GM06990 (cell line): ENCODE measurements at places on chromosomes 16 and 17.

- no peak for DNase-seq
Measured at GRCh38 chr17:78272914-78273258, 41.5 kb downstream of the TMEM235 start.

DNA sequence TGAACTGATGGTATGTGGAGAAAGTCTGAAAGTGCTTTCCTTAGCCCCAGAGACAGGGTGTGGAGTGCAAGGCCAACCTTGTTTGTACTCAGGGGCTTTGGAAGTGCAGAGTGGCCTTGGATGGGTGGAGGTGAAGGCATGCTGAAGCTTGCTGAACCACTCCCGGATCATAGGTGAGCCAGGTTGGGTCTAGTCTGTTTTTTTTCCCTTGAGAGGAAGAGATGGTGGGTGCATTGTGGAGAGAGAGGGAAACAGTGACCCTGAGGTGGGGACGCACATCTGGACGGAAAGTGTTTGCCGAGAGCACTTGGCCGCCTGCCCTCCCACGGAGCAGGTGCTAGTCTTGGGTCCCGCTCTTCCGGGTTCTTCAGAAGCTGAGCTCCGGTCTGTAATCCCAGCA is 12.5 kb downstream of the ABAT start:
- no peak for DNase-seq

DNA sequence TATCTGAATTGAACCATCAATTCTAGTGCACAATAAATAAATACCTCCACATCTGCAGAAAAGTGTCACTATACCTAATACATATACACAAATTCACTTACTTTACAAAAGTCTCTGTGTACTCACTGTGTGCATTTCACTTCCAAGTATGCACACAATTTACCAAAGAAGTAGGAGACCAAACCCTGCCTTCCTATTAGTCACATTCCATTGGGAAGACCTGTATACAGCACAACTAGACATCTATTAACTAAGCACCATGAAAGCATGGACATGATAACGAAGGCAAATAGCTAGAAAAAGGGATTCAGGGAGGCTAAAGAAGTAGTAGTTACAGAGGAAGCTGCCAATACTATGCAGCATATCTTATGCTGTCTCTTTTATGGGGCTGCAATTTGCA is 139.5 kb downstream of the SNX11 start:
- DNase-seq, result no peak

GRCh38 chr17:63023049-63023448 is 57.0 kb downstream of the TANC2 start:
- no peak for DNase-seq

DNA sequence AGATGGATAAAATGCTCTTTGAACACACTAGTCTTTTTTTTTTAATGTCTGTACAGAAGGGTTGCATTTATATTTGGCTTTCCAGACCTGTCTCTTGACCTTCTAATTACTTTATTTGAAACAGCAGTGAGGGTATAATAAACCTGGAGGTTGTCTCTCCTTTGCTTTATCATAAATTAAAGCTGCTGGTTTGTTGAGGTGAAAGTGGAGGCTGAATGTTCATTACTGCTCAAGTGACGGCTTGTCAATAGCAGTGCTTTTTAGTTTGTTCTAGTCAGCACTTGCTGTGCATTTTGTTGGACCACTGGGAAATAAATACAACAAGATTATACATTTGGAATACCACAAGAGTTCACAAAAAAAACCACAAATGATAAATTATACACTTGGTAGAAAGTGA is 264.2 kb downstream of the IRX3 start:
- no peak for DNase-seq

DNA sequence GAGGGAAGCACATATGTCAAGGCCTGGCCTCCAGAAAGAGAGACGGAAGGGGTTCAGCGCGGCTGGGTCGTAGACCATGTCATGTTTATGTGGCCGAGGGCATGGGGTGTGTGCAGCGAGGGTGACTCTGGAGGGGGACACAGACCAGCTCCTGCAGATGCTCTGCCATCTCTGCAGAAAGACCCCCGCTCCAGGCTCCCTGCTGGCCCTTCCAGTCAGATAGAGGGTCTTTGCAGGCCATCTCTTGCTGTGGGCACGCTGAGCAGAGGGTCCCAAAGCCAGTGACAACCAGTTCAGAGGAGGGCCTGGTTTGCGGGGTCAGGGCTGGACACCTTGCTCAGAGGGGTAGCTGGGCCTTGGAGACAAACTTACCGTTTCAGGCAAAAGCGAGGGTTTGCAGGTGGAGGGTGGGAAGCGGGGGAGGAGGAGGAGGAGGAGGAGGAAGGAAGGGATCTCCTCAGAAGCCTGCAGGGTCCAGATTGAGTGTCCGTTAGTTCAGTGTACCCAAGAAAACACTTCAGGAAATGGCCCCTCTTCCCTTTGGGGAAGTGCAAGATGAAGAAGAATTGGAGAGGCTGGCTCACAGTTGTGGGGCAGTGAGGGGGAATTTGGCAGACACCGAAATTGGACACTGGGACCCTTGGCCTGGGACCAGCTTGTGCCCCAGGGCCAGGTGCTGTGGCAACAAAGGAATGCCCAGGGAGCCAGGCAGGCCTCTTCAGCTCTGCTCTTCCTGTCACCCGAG is 102.8 kb downstream of the CMIP start:
- DNase-seq, result no peak

DNA sequence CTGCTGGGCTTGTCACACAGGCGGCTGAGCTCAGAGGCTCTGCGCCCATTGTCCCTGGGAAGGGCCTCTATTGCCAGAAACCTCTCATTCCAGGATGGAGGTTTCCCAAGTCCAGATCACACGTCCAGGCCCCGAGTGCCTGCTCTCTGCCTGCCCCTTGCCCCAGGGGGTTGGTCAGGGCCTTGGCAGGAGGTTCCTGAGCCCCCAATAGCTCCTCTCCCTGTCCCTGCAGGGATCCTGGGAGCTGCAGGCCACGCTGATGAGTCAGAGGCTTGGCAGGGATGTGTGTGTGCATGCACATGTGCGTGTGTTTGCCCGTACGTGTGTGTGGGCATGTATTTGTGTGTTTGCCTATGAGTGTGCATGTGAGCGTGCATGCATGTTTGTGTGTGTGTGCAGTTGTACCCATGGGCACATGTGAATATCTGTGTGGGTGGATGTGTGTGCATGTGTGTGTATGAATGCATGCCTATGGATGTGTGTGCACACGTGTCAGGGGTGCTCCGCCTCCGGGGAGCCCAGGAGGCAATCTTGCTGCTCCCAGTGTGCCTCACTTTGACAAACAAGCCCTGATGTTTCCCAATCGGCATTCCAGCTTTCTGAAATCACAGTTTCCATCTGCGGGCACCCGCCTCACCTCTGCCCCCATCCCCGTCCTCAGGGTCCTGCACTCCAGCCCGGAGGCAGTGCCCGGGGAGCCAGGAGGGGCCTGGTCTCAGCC is 98.4 kb upstream of the GSE1 start:
- no peak for DNase-seq

DNA sequence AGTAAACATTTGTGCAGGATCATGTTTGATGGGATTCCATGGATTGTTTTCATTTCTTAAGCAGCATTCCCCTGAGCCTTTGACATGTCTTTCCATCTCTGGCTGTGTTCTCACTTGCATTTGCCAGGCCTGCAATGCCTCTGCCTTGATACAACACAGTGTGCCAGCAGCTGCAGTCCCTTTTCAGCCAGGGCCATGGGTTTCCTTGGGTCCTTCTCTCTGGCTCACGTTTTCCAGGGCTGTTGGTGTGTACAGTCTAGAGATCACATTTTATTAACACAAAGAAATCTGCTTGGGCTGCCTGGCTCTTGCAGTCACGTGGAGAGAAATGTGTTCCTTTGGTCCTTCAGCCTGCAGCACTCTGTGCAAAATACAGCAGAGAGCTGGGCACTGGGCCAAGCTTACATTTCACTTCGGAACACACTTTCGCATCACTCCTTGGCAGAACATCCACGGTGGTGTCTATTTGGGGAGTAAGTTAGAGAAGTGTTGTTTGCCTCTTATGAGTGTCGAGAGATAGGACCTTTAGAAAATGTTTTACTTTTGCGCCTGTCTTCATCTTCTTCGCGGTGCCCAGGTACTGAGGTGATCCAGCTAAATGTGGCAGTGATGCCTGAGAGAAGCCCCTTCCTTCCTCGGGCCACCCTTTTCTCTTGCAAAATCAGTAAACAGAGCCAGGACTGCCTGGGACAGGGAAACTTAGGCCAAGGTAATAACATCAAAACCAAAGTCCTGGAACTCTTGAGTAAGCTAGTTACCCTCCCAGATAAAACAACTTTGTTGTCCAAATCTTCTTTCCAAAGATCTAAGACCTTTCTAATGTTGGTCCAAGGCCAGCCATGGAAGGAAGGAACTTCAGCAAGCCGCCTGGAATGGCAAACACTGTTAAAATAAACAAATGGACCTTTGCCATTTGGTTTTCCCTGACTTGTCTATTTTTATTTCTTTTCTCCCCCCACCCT is 20.9 kb downstream of the HLF start:
- no peak for DNase-seq

DNA sequence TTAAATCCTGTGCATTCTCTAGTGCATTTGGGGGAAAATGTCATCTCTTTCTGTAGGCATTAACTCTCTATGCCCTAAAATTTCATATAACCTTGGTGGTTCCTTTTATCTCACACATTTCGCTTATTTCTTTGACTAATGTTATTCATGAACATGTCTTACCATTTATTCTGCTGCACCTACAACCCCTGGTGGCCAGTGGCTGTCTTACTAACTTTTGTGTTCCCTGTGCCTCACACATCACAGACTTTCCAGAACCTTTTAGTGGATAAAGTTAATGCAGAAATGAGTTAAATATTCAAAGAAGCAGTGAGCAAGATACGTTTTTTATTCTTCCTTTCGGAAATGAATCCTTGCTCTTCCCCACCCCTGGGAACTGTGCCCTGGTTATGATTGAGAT is 111.9 kb downstream of the CDH13 start:
- DNase-seq, result no peak

DNA sequence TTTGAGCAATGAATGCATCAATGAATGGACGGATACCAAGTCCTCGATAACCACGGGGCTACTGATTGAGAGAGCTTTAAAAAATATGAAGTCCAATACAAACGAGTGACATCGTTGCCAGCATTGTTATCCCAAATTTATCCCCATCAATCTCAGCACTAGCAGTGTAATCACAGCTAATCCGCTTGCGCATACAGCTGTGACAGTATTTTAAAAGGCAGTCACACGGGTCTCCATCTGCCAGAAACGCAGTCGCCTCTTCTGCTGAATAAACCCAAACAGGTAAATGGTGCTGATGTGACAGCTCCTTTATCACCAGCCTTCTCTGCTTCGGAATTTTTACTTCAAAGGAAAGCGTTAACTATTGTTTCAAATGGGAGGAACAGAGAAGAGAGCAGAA is 311.1 kb downstream of the XYLT1 start:
- no peak for DNase-seq

- DNase-seq, result no peak
Measured at GRCh38 chr16:15970743-15971439, 21.5 kb downstream of the ABCC1 start.

DNA sequence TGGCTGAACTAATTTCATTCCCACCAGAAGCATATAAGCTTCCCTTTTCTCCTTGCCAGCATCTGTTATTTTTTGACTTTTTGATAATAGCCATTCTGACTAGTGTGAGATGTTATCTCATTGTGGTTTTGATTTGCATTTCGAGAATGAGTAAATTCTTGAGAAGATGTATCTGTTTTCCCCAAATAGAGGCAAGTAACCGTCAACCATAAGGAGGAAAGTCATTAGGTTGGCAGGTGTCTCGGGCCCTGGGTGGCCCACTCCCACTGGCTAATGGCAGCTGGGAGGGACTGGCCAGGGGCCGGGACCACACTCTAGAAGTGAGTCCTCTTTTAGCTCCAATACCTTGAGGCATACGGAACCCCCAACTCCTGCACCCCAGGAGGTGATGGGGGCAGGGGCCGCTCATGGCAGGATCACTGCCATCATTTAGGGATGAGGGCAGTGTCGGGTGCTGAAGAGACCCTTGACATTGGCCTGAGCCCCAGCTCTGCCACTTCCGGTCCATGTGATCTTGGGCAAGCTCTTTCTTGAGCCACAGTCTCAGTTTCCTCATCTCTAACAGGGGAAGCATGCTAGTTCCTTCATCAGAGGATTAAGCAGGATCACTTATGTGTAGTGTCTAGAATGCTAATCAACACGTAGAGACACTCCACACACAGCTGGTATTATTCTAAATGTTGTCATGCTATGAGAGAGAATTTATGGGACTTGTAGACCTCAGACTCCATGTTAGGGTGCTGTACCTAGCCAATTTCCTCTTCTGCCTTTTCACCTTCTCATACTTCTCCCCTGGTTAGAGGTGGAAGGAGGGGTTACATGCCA is 44.3 kb downstream of the RGS9 start:
- peak; percentile 89 for DNase-seq

GRCh38 chr17:41957031-41957868 is 9.3 kb upstream of the CNP start:
- DNase-seq, result no peak

DNA sequence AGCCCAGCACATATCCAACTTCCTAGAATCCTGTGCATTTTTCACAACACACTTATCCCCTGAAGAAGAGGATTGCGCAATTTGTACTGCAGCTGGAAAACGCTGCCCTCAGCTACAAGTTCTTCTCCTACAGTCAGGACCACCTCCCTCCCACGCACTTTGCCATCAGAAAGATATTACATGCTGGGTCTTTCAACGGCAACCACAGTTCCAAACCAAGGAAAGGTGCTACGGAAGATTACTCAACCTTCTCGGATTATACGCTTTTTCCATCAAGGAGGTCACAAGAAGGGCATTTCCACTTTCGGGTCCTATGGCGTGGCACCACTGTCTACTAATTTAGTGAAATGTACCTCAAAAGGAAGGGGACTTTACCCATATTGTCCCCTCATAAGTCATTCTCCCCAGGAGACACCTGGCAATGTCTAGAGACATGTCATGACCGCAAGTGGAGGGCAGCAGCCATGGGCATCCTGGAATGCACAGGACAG is 35.2 kb downstream of the USP7 start:
- DNase-seq, result peak; percentile 44

GRCh38 chr17:58402679-58403078 is 14.7 kb downstream of the RNF43 start:
- no peak for DNase-seq

DNA sequence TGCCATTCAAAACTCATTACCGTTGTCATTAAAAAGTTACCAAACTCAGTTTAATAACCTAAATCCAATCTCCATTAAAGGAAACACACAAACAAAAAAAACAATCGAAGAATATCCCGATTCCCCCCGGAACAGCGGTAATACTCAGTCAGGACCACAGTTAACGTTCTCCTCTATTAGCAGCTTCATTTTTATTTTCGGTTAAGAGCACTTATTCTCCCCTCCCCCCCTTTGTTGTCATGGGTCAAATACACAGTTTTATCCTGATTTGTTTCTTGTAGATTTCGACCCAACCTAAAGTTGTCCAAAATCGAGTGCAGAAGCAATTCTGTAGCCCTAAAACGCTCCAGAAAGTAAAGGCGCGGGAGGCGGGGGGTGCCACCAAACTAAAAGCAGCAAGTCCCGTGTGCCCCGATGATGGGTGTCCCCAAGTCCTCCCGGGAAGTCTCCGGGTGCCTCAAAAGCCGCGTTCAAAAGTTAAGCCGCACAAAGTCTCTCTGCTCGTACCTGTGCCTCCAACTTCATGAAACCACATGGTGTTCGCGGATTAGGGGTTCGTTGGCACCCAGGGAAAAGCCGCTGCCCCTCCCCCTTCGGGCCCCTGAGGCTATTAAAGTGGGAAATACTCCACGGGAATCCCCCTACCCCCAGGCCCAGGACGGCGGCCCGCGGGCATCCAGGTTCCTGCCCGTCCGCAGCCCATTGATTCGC is 996 bp downstream of the SUMO2 start:
- DNase-seq, result peak; percentile 26
